Activated CD4-positive, CD25-positive, alpha-beta regulatory T cell treated with anti-CD3 and anti-CD28 coated beads, Interleukin-2, amount 50 U/mL, for 72 hours (primary cell): ENCODE measurements at places on chromosomes 16 and 17.

GRCh38 chr17:6913608-6914443 lies 82.0 kb upstream of the ALOX12 start:
- peak; percentile 63 for DNase-seq

DNA sequence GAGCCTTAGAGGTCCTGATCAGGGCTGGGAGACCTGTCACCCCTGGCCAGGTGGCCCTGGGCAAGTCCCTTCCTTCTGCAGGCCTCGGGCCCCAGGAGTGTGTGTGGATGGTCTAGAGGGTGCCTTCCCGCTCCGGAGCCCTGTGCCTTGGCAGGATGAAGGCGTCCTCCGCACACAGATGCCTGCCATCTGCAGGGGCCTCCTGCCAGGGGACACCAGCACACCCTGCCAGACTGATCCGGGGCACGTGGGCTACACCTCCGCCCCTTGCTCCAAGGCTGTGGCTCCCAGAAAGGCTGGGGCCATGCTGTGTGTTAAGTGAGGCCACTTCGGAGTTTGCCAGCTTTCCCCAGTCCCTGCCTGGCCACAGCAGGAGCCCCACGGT lies 30.7 kb downstream of the NPTX1 start:
- DNase-seq = no peak

- no peak for DNase-seq
Measured at GRCh38 chr17:41096055-41096454, 1.9 kb downstream of the KRTAP4-8 start.

- DNase-seq = no peak
Measured at GRCh38 chr17:82076018-82076784, 10.6 kb upstream of the DUS1L start.

- no peak for DNase-seq
Measured at GRCh38 chr16:70573451-70574121, 50.0 kb downstream of the SF3B3 start.

DNA sequence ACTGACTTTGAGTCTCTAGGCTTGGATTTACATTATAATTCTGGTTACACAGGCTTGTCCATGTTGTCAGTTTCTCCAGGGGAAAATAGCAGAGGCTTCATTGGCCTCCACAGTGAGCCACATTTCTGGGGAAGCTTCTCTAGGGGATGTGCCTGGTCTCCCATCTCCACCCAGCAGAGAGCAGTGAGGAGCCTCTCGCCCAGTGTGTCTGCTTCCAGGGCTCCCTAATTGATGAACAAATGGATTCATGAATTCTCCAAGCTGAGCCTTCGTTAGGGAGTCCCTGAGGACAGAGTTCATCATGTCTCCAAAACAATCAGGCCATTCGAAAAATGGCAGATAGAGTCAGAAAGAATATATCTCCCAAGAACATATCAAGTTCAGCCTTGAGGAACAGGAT lies 162.4 kb upstream of the TOX3 start:
- DNase-seq = no peak

DNA sequence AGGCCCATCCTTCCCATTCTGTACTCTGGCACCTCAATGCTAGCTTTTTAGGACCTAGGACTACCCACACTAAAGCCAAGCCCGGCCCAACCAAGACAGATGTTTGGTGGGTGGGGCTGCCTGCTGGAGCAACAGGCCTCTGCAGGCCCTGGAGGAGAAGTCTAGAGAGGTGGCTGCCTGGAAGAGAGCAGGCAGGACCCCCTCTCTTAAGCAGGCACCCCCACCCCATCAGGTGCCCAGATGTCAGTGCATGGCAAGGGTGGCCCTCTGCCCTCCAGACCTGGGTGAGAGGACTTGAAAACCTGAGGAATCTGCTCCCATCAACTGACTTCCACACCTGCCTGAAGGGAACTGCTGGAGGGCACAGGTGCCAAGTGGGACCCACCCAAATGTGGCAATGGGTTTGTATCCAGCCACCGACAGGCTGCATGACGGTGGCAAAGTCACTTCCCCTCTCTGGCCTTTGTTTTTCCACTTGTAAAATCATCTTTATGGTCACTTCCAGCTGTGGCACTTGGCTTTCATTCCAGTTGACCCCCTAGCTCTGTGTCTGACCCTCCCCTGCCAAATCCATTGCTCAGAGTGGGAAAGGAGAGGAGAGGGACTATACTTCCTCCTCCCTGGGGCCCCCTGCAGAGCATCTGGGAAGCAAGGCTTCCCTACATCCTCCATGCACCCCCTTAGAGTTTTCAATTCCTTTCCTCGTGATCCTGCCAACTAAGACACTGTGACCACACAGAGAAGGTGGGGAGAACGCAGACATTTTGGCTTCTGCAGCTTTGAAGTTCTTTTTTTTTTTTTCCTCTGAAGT lies 1.7 kb upstream of the STAT5A start:
- DNase-seq = peak; percentile 28

GRCh38 chr17:3924512-3925350 lies 8.5 kb upstream of the P2RX1 start:
- DNase-seq = no peak

- no peak for DNase-seq
Measured at GRCh38 chr17:2062571-2063183, 7.8 kb downstream of the HIC1 start.

DNA sequence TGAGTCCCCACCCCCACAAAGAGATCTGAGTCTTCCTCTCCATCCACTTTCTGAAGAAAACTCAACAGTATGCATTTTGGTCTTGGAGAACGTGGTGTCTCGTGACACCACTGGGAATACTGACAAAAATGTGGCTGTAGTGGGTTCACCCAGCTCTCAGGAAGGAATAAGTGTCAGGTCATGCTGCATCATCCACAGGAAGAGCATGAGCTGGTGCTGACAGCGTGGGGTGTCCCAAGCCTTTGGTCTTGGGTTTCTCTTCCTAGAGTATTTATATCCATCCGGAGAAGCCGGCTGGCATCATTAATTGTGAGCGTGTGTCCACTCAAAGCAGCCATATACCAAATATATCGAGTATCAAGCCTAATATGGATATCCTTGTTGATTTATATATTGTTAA lies 55.9 kb downstream of the C17orf67 start:
- no peak for DNase-seq

DNA sequence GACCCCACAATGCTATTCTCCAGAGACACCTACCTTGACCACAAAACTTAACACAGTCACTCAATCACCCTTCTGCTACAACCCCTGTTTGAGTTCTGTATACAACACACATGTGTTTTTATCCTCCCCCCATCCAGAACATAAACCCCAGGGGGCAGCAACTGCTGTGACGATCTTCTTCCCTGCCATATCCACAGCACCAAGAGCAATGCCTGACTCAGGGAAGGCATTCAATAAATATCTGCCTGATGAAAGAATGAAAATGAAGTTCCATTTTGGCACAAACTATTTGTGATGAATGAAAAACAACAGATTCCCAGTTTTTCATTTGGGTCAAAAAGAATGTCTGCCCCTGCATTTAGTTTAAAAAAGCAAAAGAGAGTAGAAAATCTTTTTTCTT lies 27.0 kb downstream of the ASIC2 start:
- DNase-seq = no peak

- no peak for DNase-seq
Measured at GRCh38 chr17:81488276-81488860, 24.2 kb downstream of the ACTG1 start.

GRCh38 chr17:57138956-57139576 lies 54.0 kb downstream of the AKAP1 start:
- no peak for DNase-seq

GRCh38 chr17:48598736-48599135 lies 5.2 kb upstream of the HOXB5 start:
- DNase-seq = no peak

DNA sequence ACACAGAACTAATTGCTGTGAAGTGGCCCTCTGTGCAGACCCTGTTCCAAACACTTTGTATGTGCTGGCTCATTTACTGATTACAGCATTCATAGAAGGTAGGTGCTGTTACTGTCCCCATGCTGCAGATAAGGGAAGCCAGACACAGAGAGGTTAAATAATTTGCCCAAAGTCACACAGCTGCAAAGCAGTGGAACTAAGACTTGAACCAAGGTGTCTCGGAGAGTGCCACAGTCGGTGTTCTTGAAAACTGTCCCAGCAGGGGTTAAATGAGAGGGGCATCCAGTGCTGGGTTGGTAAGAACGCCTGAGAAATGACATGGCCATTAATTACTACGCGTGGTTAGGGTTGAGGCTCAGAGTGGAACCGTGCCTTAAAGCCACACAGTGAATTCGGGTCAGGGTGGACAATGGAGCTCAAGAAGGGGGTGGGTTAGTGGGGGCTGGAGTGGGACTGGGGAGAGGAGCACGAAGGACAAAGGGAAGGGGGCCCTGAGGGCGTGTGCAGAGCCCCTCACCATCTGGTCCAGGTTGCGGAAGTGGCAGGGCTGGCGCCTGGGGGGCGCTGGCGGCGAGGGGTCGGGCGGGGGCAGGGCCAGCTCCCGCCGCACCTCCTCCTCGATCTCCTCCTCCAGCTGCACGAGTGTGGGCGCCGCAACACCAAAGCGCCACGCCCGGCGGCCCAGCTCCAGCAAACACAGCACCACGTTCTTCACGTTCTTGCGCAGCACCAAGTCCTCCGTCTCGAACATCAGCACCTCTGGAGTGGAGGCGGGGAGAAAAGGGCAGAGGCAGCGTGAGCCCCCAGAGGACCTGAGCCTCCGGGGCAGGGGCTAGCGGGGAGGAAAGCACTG lies 3.3 kb downstream of the GAS2L2 start:
- DNase-seq = no peak

DNA sequence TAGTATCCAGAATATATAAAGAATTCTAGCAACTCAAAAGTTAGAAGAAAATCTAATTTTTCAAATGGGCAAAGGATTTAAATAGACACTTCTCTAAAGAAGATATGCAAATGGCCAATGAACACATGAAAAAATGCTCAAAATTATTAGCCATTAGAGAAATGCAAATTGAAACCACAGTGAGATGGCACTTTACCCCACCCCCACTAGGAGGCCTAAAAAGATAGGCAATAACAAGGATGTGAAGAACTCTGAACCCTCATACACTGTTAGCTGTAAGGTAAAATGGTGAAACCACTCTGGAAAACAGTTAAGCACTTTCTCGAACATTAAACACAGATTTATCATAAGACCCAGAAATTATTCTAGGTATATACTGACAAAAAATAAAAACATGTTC lies 71.4 kb upstream of the IRX6 start:
- DNase-seq = no peak

DNA sequence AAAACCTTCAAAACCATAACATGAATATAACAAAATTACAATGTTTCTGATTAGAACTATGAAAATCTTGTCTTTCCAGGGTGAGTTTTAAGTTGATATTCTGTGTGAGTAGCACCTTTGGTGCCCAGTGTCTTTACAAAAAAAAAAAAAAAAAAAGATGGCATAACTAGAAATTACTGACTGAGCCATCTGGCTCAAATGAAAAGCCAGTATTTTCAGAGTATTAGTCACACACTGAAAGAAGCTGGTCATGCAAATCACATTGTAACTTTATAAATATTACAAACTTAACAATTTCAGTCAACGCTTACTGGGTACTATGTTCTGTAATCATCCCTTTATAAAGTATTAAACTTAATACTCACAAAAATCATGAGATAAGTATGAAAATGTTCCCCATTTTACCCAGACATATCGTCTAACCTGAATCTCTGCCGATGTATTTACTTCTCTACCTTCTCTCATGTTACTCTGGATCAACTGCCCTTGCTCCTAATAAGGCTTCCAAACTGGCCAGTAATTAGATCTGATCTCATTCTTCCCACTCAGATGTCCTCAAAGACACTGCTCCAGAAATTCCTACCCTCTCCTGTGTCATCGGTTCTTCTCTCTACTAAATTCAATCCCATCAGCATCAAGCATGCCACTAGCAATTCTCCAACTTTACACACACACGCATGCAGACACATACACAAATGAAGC lies 25.4 kb downstream of the UBE2G1 start:
- no peak for DNase-seq

DNA sequence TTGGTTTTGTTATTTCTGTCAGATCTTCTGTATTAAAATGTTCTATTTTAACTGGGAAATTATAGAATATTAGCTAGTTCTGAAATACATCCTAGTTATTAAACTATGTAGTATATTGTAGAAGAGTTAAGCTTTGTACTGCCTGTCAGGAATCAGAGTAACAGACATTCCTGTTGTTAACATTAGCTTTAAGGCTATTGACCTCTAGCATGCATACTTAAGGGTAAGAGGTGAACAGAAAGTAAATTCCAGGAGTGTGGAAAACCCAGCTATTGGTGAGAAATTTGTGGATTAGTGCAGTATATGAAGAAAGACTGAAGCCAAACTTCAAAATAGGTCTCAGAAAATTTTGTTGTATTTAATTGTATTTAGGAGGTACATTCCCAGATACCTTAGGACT lies 111.3 kb downstream of the CHD9 start:
- DNase-seq = no peak

DNA sequence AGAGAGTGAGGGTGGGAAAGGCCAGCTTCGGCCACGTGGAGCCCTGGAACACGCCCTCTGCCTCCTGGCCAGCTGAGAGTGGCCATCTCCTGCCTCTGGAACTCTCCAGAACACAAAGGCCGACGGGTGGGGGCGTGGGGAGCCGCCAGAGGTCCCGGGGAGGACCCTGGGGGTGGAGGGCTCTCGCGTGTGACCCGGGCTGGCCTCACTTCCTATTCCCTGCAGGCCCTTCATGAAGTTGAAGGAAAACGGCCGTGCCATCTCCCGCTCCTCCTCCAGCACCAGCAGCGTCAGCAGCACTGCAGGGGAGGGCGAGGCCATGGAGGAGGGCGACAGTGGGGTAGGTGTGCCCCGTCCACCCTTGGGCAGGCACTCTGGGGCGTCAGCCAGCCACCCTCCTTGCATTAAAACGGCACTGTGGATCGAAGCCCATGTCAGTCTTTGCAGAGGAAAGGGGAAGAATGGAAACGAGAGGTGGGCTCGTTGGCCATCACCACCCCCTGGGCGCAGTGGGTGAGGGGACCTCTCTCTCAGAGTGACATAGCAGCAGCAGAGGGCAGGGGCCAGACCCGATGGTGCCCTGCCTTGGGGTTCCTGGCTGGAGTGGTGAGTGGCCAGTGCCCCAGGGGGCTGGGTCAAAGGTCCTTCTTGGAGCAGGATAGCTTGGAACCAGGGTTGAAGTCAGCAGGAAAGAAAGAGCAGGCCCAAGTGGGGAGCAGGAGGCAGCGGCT lies 37.1 kb downstream of the OR1D5 start:
- DNase-seq = peak; percentile 17
